ENCODE measurements at places on chromosomes 3 and 15.

- no peak for DNase-seq
Observed at GRCh38 chr15:87604857-87605446, 651.6 kb downstream of the NTRK3 start.

- peak; percentile 13 for DNase-seq
Observed at GRCh38 chr15:56244811-56245576, 1.3 kb upstream of the RFX7 start.

GRCh38 chr15:99104788-99105513 is at the start of gene SYNM:
SYNM (plus strand) TSS chr15:99105080; CDS start chr15:99105200, 120 bp downstream.
- no peak for DNase-seq

- DNase-seq = no peak
Observed at GRCh38 chr15:40739854-40740253, 15.2 kb downstream of the RMDN3 start.

- DNase-seq = no peak
Observed at GRCh38 chr3:106985721-106986120, 391.5 kb upstream of the CCDC54 start.

GRCh38 chr15:66308531-66308930 is 15.2 kb downstream of the DIS3L start:
- DNase-seq = no peak

GRCh38 chr3:98962951-98963350 is 61.5 kb upstream of the DCBLD2 start:
- DNase-seq = no peak

DNA sequence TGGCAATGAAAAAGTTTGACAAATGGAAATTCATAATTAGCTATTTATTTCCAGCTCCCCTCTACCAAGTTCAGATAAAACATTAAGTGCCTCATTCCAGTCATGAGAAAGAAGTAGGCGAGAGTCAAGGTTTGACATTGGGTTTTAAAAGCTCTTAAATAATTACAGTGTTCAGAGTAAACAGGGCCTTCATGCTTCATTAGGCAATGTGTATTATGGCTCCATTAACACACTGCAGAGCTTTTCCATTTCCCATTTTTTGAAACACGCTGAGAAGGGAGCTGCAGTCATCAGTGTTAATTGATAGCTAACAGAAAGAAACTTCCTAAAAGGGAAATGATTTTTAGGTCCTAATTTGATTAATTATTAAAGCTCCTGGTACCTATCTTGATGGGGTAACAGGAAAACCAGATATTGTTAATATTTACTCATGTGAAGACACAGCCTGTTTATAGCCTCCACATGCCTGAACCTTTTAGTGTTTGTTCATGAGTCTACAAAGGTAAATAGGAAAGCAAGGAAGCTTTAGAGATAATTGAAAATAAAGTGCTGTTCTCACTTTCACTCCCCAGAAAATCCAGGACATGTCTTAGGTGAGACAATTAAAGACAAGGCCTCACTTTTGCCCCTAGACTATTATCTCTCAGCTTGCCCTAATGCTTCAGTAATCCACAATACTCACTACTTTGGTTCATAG is 28.7 kb downstream of the SST start:
- DNase-seq = no peak

GRCh38 chr3:32755761-32756160 is 62.0 kb upstream of the TRIM71 start:
- DNase-seq = no peak

DNA sequence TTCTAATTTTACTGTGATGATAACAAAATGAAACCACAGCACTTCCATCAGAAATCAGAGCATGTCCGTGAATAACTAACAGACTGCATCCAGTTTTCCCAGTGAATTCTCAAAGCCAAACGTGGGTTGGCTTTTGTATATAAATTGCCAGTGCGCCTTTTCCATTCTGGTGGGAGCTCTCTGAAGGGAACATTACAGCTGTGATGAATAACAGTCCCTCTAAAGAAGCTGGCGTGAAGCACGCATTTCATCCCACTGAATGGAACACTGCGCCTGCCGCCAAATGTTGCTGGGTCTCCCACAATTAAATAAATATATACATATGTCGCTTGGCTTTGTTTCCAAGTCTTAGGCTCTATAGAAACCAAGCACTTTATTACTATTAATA is 113.0 kb upstream of the PFN2 start:
- DNase-seq = no peak

- DNase-seq = no peak
Observed at GRCh38 chr3:47907784-47908183, 104.8 kb downstream of the DHX30 start.

- DNase-seq = no peak
Observed at GRCh38 chr15:48250640-48251076, 44.6 kb downstream of the SLC12A1 start.

- DNase-seq = no peak
Observed at GRCh38 chr3:38454178-38454883, 641 bp downstream of the ACVR2B start.

Data from activated T-helper 9 cell treated with anti-CD3 and anti-CD28 coated beads, Interleukin-2, amount 50 U/mL, for 16 hours (primary cell).